Memory B cell (primary cell): ENCODE measurements at places on chromosomes 2 and 18.

DNA sequence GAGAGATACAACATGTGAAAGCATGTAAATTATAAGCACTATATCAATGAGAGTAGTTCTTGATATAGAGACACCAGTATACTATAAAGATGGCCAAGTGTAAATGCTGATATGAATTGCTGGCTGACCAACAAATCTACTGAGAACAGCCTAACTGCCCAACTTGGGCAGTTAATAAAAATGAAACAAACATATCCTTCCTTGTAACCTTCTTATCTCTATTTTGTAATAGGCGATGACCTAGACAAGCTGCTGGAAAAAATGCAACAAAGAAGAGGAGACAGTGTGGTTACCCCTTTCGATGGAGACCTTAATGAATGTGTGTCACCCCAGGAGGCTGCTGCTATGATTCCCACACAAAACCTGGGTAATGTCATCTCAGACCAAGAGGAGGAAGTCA lies 148.7 kb downstream of the ESCO1 start:
- H3K36me3 ChIP-seq: no peaks in the 10 kb centered on the region
- no peak overlapping the region for H3K4me3 ChIP-seq
- peaks cover 2% of the 10 kb centered on the region for H3K27me3 ChIP-seq

DNA sequence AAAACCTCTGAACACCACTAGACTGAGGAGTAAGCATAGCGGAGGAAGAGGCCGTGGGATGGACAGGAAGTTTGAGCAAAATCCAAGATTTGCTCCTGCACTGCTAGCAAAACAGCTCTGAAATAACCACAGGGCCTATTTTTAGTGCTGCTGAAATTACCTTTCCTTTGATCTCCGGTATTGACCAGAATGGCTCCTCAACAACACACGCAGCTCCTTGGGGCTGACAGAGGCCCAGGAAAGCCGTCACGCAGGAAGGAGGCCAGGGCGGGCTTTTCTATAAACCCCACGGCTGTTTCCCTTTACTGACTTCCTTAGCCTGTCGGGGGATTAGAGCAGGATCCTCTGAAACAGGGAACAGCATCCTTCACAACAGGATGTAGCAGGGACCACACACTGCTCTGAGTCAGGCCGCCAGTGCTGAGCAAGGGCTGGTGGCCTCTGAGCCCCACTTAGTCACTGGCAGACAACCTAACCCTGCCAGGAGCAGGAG lies 80.8 kb upstream of the LCLAT1 start:
- no peak overlapping the region for H3K4me3 ChIP-seq
- H3K27ac ChIP-seq: no peak overlapping the region
- H3K27me3 ChIP-seq: no peaks in the 10 kb centered on the region

DNA sequence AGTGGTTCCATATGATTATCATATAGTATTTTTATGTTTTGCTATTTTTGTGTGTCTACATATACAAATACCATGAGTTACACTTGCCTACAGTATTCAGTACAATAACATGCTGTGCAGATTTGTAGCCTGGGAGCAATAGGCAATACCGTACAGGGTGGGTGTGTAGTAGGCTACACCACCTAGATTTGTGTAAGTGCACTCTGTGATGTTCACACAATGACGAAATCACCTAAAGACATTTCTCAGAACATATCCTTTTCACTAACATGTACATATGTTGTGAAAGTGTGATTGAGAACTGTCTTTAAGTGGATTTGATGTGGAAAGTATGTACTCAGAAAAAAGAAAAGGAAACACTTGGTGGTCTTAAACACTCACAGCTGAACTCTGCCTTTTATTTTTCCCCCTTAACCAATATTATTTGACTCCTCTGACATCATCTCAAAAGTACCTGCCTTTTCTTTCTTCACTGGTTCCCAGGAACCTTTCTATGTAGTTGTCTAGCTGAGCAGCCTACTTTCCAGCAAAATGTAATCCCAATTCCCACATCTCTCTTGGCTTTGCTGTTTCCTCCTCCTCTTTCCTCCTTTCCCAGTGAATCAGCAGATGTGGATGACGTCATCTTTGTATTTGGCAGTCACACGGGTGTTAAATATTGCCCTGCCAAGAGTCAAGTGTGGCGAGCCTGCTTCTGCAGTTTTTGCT lies 47.7 kb downstream of the OSBPL6 start:
- peaks cover 10% of the 10 kb centered on the region for H3K27me3 ChIP-seq
- no peaks in the 10 kb centered on the region for H3K4me1 ChIP-seq
- DNase-seq: no peak
- H3K27ac ChIP-seq: no peak overlapping the region

DNA sequence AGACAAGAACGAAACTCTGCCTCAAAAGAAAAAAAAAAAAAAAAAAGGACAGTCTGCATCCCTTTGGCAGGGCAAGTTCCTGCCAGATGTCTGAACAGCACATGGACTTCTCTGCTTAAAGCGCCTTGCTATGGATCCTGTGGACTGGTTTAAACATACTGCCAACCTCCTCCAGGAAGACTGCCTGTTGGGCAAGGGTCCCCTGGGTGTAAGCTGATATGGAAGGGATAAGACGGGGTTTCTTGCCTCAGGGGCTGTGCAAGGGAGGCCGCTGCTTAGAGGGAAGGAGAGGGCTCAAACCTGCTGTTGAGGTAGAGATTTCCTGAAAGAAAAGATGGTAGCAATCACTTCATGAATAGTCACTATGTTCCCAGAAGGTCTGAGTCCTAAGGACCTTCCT lies 22.2 kb downstream of the SKA1 start:
- no peak for DNase-seq
- peaks cover 9% of the 10 kb centered on the region for H3K27me3 ChIP-seq
- H3K36me3 ChIP-seq: peaks cover 5% of the 10 kb centered on the region
- no peaks in the 10 kb centered on the region for H3K4me1 ChIP-seq

- no peaks in the 10 kb centered on the region for H3K36me3 ChIP-seq
- H3K4me3 ChIP-seq: no peak overlapping the region
- H3K4me1 ChIP-seq: no peaks in the 10 kb centered on the region
- no peak for DNase-seq
These were observed 318.8 kb downstream of the RND3 start for GRCh38 chr2:150168595-150169236.

DNA sequence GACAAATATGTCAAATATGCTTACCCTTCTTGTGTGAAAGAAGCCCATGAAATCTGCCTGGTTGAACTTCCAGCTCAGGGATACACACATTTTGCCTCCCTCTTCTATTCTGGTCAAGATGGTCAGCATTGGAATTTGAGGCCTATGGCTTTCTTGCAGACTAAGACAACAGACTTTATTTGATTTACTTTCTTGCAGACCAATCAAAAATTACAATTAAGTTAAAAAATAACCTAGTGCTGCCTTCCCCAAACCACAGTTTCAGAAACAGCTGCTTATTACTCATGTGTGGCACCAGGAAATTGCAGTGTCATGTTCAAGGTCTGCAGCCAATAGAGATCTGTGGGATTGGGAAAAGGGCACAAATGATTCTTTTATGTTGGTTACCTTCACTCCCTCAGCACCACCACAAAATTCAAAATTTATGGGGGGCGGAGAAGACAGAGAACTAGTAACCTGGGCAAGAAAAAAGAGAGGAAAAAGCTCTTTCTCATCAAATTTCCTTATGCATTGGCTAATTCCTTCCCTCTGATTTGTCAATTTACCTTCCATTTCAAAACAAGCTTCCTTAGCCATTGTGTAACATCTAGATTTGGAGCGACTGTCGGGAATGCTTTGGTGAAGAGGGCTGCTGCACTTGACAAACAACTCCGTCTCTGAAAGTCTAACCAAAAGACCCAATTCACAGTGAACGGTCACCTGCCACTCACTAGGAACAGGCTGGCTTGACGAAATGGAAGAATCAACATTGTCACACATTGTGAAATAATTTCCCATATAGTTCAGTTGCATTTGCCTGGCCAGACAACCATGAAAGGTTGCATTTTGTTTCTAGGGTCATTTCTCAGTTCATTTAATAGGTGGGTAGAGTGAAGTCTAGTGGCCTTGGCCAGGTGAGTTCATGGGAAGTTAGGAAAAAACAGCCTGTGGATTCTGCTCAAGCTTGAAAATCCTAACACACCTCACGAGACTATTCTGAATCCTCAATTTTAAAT lies 100.4 kb upstream of the FZD5 start:
- no peak for DNase-seq
- peaks cover 8% of the 10 kb centered on the region for H3K36me3 ChIP-seq
- peaks cover 2% of the 10 kb centered on the region for H3K4me1 ChIP-seq
- H3K27ac ChIP-seq: no peak overlapping the region

- no peaks in the 10 kb centered on the region for H3K36me3 ChIP-seq
- no peak overlapping the region for H3K27ac ChIP-seq
- peaks cover 7% of the 10 kb centered on the region for H3K4me1 ChIP-seq
- H3K27me3 ChIP-seq: peaks cover 20% of the 10 kb centered on the region
- peak overlapping the region; percentile 7 for H3K4me3 ChIP-seq
- no peak for DNase-seq
These were observed 81.6 kb downstream of the PTGR3 start for GRCh38 chr18:75127143-75128021.

- H3K27ac ChIP-seq: no peak overlapping the region
- H3K4me3 ChIP-seq: no peak overlapping the region
- DNase-seq: no peak
- H3K36me3 ChIP-seq: peaks cover 23% of the 10 kb centered on the region
These were observed 25.9 kb downstream of the THADA start for GRCh38 chr2:43569921-43570320.

GRCh38 chr18:68667121-68667520 lies 47.8 kb downstream of the TMX3 start:
- no peak overlapping the region for H3K27ac ChIP-seq
- peaks cover 3% of the 10 kb centered on the region for H3K4me1 ChIP-seq
- no peak overlapping the region for H3K4me3 ChIP-seq
- H3K36me3 ChIP-seq: no peaks in the 10 kb centered on the region

DNA sequence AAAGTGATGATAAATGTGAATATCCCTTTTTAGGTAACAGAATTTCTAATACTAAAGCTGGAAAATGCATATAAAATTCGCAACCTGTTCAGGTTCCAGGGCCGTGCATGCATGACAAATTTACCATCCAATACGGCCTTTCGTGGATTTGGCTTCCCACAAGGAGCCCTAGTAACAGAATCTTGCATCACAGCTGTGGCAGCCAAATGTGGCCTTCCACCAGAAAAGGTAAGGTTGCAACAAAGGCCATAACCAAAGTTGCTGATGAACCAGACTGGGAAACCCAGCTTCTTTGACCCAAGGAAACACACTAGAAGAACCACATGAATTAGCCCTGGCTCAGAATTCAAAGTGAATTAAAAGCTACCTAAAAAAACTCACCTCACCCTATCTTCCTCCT lies 49.6 kb upstream of the BZW1 start:
- H3K27me3 ChIP-seq: peaks cover 9% of the 10 kb centered on the region
- no peak overlapping the region for H3K4me3 ChIP-seq
- no peak overlapping the region for H3K27ac ChIP-seq
- no peaks in the 10 kb centered on the region for H3K36me3 ChIP-seq

GRCh38 chr2:135913727-135914365 lies 37.6 kb upstream of the MCM6 start:
- DNase-seq: peak; percentile 54
- no peak overlapping the region for H3K27ac ChIP-seq
- peaks cover 12% of the 10 kb centered on the region for H3K36me3 ChIP-seq
- no peaks in the 10 kb centered on the region for H3K27me3 ChIP-seq

DNA sequence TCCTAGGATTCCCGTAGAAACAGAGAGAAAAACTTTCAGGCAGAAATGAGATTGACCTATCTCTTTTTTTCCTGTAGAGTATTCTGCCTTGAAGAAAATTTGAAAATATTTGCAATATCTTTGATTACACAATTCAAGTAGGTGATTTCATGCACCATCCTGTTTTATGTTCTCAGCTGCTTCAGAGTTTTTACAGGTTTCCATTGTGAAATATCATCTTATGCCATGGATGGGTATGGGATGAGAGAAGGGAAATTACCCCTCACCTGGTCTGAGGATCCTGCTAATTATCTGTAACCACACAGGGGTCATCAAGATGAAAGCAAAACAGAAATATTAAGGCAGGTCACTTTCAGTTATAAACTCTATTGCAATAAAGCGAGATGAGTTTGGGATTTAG lies 264.8 kb downstream of the TXNL1 start:
- no peak overlapping the region for H3K4me3 ChIP-seq
- H3K36me3 ChIP-seq: no peaks in the 10 kb centered on the region
- peaks cover 1% of the 10 kb centered on the region for H3K27me3 ChIP-seq
- no peak for DNase-seq
- H3K27ac ChIP-seq: no peak overlapping the region

DNA sequence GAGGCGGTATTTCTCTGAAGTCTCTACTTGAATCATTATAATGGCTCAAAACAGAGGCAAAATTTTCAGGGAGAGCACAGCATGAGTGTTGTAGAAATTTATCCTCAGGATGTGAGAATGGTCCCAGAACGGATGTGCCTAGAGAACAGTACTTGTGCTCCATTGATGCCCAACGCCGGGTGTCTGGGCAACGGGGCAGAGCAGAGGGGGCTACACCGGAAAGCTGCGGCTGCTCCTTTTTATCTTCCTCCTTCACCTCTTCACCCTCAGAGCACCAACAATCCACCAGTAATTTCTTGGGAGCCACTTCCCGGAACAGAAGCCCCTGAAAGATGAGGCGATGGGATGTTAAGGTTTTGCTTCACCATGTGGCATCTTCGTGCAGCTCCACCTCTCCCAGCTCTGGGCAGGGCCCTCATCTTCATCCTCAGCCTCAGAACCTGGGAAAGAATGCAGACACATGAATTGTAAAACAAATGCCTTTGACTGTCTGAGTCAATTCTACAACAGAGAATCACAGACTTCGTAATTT lies 71.5 kb downstream of the PTGR3 start:
- DNase-seq: no peak
- no peak overlapping the region for H3K4me3 ChIP-seq
- peaks cover 16% of the 10 kb centered on the region for H3K27me3 ChIP-seq
- H3K36me3 ChIP-seq: no peaks in the 10 kb centered on the region

DNA sequence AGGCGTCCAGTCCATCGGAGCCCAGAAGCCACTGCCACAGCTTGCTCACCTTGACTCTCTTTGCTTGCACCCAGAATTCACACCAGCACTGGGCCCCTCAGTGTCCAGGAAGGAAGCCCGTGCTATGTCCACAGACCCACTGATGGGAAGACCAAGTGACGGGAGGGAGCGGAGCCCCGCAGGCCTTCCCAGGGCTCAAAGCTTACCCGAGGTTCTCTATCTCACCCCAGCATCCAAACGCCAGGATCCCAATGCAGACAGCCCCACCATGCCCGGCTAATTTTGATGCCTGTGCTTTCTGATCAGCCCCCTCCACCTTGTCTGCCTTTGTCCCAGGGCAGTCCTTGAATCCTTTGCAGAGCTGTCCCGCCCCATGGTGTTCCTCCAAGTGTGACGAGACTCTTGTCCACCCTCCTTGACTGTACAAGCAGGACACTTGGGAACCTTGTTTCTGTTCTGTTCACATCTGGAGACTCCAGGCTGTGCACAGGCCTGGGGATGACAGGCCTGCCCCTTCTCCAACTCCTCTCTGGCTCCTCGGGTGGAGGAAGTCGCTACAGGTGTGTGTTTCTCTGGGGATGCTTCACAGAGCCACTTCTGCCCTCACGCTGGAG lies 12.0 kb downstream of the NPPC start:
- H3K36me3 ChIP-seq: no peaks in the 10 kb centered on the region
- no peak overlapping the region for H3K4me3 ChIP-seq
- no peaks in the 10 kb centered on the region for H3K4me1 ChIP-seq
- H3K27me3 ChIP-seq: peaks cover 5% of the 10 kb centered on the region
- H3K27ac ChIP-seq: no peak overlapping the region

- no peak for DNase-seq
- no peaks in the 10 kb centered on the region for H3K4me1 ChIP-seq
- H3K27me3 ChIP-seq: peaks cover 12% of the 10 kb centered on the region
- H3K27ac ChIP-seq: no peak overlapping the region
- no peaks in the 10 kb centered on the region for H3K36me3 ChIP-seq
These were observed 43.7 kb downstream of the CD8B2 start for GRCh38 chr2:106530866-106531265.
